Frontal cortex (tissue), 4 donors: ENCODE measurements at places on chromosomes 3 and 15. TPM values are rescaled to one million over a fixed set of nuclear protein-coding genes. Genes with fewer than 3 reads are reported as not detected.

DNA sequence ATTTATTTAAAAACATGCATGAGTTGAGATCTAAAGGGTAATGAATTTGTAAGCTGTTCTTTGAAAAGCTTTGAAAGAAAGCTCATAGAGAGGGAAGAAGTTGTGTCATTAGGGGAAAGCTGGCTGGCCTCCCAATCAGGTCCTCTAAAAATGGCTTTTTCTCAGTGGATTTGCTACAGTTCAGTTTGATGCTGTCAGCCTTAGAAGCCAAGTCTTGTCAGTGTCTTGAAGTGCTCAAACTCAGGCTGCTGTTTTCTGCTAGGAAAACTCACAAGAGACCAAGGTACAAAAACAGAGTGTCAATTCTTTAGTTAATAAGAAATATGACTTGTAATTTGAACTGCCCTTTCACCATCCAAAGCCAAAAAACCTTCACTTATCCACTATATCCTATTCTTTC lies 243.8 kb downstream of the OTOL1 start:
- no peak for DNase-seq

- DNase-seq = no peak
These were observed 173.7 kb upstream of the CRBN start for GRCh38 chr3:3353153-3353552.

- no peak for DNase-seq
These were observed 27.9 kb downstream of the EHD4 start for GRCh38 chr15:41944313-41944940.

DNA sequence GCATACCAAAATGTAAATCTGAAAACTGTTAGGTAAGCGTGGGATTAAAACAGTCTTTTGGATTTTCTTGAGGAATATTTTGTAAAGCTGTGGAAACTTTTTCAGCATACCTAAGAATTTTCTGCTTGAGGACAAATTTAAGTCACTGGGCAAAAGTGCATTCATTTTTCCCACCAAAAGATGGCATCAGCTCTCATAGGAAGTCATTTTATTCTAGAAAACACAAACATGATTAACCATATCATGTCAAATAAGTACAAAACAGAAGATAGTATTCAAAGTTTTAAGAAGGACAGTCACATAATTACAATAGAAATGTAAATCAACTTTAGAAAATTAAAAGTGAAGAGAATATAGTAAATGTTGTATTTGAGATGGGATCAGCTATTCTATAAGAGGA lies 63.5 kb downstream of the SLC49A4 start:
- DNase-seq = no peak

GRCh38 chr3:126107957-126108675 lies 24.2 kb upstream of the SLC41A3 start:
- peak; percentile 1 for DNase-seq

DNA sequence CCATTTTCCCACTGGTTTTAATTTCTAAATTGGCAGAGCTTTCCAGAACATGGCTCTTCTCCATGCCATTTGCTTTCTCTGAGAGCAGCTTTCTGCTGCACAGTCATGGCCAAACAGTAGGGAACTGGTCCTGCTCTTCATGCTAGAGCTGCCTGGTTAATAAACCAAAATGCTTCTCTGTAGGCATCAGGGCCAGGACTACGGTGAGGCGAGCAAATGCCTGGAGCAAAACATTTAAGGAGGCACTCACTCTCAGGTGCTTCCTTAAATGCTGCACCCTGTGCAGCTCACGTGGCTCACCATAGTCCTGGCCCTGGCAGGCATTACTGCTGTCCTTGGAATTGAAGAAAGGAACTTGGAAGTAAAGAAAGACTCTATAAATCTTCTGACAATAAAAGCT lies 48.5 kb upstream of the PPP2R3A start:
- no peak for DNase-seq

The IL17RE gene
- total RNA-seq = under 0.01 TPM

The NCK1 gene
- total RNA-seq = 38.3 TPM
